ENCODE measurements at places on chromosomes 13 and 19.

GRCh38 chr13:108777421-108778420, 148.3 kb downstream of the MYO16 start:
- DNase-seq: no peak

DNA sequence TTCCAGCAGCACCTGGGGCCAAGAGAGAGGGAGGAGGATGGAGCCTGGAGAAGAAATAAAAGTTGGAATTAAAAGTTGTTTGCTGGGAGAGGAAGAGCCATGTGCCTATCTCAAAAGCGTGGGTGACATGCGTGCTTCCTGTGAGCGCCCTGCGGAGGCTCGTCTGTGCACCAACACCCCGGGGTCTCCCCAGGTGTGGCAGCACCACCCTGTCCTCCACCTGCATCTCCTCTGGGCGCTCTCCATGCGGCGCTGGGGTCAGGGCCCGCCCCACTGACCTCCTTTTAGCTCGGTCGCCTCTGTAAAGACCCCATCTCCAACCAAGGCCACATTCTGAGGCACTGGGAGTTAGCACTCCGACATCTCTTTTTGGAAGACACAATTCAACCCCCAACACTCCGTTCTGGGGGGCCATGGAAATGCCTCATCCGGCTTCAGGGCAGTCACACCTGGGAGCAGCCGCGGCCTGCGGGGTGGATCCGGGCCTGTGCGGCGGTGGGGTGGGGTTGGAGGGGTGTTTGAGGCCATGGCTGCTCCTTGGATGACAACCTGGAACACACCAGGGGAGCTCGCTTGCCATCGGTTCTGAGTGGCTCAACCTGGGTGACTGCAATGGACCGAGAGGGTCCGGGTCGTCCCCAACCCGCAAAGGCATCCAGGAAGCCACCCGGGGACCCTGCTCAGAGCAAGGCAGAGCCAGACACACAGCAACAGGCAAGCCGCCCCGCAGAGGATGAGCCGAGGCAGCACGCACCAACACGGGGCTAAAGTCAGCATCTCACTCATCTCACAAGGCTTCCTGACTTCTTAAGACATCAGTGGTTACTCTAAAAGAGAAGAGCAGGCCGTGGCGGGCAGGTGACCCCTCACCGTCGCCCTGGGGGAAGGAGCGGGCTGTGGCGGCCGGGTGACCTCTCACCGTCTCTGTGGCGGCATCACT, 79.4 kb upstream of the MCF2L start:
- DNase-seq: no peak

GRCh38 chr13:77989281-77989680, 70.7 kb upstream of the EDNRB start:
- no peak for DNase-seq

GRCh38 chr13:24625870-24626849, 54.0 kb upstream of the ATP12A start:
- no peak for DNase-seq
